ENCODE measurements at places on chromosomes 13 and 19.

- peak; percentile 55 for DNase-seq
Measured at GRCh38 chr19:919199-920050, 2.3 kb downstream of the KISS1R start.

- DNase-seq, result no peak
Measured at GRCh38 chr19:45527731-45528130, 20.5 kb downstream of the VASP start.

DNA sequence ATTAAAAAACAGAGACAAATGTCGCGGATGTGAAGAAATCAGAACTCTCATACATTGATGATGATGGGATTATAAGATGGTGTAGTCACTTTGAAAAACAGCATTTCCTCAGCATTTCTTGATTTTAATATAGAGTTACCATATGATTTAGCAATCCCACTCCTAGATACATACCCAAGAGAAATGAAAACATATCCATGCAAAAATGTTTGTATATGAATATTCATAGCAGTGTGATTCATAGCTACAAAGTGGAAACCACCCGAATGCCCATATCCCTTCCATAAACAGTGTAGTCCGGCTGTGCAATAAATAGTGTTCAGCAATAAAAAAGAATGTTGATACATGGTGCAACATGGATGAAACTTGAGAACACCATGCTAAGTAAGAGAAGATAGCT, 44.6 kb downstream of the DPY19L3 start:
- no peak for DNase-seq

GRCh38 chr13:109162248-109163036, 533.0 kb downstream of the MYO16 start:
- no peak for DNase-seq

DNA sequence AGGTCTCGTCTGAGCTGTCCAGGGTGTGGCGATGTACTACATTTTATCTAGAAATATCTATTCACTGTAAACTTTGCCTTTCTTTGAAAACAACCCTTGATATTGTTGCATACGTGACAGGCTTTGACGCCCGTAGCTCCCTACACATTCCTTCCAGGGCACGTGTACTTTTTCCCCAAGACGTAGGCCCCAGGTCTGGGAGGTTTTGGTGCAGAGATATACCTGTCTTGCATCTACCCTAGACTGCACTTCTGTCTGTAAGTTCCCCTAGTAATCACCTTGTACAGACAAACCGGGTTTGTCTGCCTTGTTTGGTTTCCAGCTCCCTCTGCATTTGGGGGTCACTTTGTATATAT, 69.2 kb downstream of the ERICH6B start:
- DNase-seq, result no peak

DNA sequence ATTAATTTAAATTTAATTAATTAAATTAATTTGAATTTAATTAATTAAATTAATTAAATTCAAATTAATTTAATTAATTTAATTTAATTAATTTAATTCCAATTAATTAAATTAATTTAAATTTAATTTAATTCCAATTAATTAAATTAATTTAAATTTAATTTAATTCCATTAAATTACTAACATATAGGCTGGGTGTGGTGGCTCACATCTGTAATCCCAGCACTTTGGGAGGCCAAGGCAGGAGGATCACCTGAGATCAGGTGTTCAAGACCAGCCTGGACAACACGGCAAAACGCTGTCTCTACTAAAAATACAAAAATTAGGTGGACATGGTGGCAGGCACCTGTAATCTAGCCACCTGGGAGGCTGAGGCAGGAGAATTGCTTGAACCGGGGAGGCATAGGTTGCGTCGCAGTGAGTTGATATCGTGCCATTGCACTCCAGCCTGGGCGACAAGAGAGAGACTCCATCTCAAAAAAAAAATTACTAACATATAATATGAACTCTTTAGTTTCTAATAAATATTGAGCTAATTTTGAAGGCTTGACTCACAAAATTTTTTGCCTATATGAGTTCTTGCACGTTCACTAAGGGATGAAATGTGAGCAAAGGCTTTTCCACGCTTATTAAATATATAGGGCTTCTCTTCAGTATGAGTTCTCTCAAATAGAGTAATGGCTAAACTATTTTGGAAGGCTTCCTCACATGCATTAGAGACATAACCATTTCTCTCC, 9.0 kb upstream of the USP29 start:
- no peak for DNase-seq

- no peak for DNase-seq
Measured at GRCh38 chr19:32196690-32197420, 148.6 kb upstream of the ZNF507 start.

- no peak for DNase-seq
Measured at GRCh38 chr13:20188667-20189553, 3.8 kb downstream of the GJB2 start.

DNA sequence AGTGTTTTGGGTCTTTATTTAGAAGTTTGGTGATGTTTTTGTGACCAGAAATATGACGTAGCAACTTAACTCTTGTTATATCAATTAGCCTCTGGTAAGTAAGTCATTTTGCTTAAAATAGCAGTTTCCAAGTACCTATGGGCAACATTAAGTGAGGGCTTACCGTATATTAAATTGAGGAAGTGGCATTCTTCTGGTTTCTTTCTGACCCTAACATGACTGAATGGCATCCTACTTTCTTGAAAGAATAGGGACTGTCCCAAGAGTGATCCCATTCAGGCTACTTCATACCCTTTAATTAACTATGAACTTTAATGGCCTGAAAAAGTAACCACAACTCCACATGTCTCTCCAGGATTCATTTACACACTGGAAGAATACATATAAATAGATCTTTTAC, 106.6 kb downstream of the MZT1 start:
- DNase-seq, result no peak

DNA sequence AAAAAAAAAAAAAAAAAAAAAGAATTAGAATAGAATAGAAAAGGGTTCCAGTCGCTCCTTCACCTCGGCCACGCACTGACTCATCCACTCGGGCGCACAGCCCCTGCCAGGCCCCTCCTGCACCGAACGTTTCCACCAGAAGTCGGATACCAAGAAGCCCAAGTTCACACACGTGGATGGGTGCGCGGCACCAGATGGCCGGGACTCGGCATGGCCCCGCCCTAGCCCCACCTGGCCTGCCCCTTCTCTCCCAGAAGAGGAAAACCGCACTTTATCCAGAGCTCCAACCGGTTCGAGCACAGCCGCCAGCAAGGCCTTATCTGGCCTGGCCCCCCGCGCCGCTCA, 5.9 kb downstream of the PRR36 start:
- no peak for DNase-seq

DNA sequence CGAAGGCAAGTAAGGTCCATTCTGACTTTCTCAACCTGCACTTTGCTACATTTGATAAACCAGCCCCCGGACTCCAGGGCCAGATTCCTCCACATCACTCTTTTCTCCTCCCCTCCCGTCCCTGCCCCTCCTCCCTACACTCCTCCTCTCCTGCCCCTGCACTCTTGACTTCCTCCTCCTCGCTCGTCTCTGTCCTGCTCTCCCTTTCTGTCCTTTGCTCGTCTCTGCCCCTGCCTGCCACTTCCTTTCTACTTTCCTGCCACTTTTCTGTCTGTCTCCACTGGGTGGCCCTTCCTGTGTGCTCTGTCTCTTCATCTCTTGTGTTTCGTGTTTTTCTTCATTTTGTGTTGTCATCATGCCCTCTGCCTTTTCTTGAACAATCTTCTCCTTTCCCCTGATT, 7.0 kb downstream of the U2AF2 start:
- DNase-seq, result no peak

DNA sequence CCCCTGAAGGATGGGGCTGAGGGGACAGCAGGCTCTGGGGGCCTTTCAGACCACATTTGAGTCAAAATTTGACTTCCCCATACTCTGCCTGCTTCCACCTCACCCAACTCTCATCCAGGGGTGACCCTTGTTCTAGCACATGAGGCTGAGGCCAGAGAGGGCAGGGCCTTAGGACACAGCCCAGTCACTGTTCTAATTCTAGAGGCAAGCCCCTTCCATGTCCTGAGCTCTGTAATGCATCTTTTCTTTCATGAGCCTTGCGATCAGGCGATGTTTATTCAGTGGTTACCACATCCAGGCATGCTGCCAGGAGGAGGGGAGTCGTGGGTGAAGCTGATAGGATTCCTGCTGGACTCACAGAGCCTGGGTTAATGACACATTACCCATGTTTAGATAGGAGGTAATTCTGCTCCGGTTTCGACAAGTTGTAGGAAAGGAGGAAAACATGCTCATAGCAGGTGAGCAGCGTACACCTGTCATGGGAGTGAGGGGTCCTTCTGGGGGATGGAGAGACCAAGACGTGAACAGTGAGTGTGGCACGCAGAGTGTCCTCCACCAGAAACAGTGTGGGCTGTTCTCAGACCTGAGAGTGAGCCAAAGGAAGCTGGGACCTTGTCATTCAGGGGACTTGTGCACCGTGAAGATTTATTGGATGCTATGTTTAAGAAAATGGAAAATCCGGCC, 9.3 kb downstream of the RPS9 start:
- no peak for DNase-seq

DNA sequence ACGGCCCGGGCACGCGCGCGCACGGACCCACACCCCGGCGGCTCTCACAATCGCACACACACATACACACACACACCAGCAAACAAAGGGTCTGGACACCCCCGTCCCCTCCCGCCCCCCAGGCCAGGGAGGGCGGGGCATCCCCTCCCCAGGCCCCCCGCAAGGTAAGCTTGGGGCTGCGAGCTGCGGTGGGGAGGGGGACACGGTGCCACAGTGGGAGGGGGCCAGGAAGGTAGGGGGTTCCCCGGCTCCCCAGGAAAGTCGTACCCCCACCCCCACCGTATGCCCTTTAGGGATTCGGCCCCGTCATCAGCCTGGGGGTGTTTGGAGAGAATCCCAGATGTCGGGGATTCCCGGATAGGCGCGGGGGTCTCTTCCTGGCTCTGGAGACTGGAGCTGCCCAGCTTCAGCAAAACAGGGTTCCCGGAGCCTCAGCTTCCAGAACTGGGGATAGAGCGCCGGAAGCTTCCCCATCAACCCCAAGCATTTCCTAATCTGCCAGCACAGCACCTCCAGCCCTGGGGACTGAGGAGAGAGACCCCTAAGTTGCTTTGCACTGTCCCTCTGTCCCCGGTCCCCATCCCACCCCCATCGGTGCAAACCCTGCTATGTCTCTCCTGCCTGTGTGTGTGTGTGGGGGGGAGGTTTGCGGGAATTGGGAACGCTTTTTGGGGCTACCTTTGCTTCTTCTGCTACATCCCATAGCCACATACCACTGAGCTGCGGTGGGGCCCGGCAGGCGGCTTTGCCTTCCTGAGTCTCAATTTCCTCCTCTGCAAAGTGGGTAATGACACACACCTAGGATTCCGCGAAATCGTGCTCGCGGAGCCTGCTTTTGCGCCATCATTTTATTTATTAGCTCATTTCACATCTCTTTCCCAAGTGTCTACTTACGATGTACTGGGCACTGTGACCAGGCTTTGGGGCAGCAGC, 1.8 kb upstream of the CDC37 start:
- peak; percentile 59 for DNase-seq

GRCh38 chr19:32129141-32129540, 216.3 kb upstream of the ZNF507 start:
- no peak for DNase-seq

- DNase-seq, result no peak
Measured at GRCh38 chr13:27135023-27135422, 36.6 kb downstream of the USP12 start.

DNA sequence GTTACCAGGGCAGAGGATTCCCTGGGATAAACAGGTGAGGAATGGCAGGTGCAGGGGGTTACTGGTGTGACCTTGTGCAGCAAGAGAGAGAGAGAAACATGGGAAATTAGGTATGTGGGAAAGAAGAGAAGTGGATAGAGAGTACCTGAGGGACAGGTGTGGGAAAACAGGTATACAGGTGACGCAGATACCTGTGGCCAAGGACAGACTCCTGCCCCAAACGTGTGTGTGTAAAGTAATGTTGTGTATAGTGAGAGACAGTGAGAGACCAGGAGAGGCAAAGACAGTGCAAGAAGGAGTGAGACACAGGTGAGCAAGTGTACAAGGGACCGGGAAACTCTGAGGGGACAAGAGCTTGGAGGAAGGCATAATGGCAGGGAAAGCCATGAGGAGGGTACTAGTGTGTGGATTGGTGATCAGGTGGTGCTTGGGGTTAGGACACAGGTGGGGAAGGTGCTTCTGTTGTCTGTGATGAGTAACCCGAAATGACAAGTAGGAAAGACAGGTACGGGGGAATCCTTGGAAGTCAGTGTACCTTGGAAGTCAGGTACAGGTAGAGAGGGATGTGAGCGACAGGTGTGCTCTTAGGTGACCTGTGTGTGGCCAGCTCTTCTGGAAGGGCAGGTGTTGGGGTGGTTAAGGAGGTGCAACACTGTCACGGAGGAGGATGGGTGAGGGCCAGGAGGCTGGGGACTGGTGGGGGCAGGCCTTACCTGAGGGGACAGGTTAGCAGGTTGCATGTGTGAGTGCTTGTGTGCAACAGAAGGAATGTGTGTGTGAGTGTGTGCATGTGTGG, 2.8 kb downstream of the ERFL start:
- DNase-seq, result no peak

GRCh38 chr13:60758637-60759036, 361.6 kb downstream of the TDRD3 start:
- no peak for DNase-seq

GRCh38 chr19:43430142-43430710, 15.5 kb downstream of the TEX101 start:
- no peak for DNase-seq

DNA sequence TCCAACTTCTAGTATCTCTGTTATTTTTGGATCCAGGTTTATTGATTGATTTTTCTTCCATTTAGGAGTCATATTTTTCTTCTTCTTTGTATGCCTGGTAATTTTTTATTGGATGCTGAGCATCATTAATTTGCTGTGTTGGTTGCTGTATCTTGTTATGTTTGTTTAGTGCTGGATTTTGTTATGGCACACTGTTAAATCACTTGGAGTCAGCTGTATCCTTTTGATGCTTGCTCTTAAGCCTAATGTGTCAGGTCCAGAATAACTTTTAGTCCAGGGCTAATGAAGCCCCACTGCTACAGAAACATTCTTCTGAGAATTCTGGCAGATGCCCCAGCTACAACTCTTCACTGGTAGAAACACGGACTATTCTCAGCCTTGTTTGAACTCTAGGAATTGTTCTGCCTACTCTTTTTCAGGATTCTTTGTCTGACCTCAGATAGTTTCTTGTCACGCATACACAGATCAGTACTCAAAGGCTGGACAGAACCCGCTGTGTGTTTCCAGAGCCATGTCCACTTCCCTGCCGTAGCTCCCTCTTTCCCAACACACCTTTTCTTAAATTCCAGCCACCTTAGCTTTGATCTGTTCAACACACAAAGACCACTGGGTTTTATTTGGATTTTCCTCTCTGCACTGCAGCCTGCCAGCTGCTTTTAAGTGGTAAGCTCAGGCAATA, 137.1 kb upstream of the WASF3 start:
- no peak for DNase-seq

DNA sequence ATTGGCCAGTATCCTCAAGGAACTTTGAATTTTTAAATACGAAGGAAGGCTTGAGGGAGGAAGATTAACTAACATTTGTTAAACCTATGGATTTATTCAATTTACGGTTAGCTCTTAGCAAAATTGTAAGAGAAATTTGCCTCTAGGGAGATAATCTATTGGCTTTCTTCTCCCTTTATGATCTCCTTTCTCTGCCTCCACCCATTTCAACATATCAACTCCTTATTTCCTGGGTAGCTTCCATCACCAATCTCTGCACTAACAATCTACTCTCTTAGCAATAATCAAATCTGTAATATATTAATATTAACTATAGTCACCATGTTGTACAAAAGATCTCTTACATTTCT, 233.9 kb upstream of the CSNK1A1L start:
- no peak for DNase-seq

All from CD8-positive, alpha-beta T cell (primary cell).